ENCODE measurements at places on chromosomes 4 and X.

- no peak for DNase-seq
These were observed 177.7 kb upstream of the MID1 start for GRCh38 chrX:10798041-10798440.

- no peak for DNase-seq
These were observed 11.3 kb downstream of the GC start for GRCh38 chr4:71772592-71772991.

- no peak for DNase-seq
These were observed 80.1 kb downstream of the RCHY1 start for GRCh38 chr4:75434105-75434504.

GRCh38 chrX:66872771-66873170 lies 233.9 kb upstream of the EDA2R start:
- no peak for DNase-seq

GRCh38 chrX:108064001-108064400 lies 19.1 kb downstream of the VSIG1 start:
- no peak for DNase-seq

- DNase-seq = no peak
These were observed 23.2 kb upstream of the AASDH start for GRCh38 chr4:56410247-56411062.

- peak; percentile 4 for DNase-seq
These were observed 708 bp downstream of the BCLAF3 start for GRCh38 chrX:19990151-19990555.

DNA sequence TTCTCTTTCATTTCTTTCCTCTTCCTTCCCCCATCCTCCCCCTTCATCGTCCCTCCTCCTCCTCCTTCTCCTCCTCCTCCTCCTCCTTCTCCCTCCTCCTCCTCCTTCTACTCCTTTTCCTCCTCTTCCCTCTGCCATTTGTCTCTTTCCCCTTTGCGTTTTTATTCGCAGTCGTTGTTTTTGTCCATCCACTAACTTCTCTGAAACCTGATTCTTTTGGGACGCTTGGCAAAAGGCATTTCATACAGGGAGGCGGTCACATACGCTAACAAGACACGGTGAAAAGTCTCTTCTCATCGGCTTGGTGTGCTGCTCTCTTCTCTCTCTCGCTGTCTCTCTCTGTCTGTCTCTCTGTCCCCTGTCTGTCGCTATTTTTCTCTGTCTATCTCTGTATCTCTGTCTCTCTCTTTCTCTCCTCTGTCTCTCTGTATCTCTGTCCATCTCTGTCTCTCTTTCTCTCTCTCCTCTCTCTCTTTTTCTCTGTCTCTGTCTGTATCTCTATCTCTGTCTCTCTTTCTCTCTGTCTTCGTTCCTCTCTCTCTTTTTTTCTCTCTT lies 5.4 kb upstream of the SHOX start:
- no peak for DNase-seq

GRCh38 chrX:102846544-102847236 lies 90.4 kb upstream of the RAB40AL start:
- no peak for DNase-seq

GRCh38 chrX:19670321-19670750 lies 155.0 kb upstream of the MAP3K15 start:
- DNase-seq = no peak
